ENCODE measurements at places on chromosomes 7 and 10.

DNA sequence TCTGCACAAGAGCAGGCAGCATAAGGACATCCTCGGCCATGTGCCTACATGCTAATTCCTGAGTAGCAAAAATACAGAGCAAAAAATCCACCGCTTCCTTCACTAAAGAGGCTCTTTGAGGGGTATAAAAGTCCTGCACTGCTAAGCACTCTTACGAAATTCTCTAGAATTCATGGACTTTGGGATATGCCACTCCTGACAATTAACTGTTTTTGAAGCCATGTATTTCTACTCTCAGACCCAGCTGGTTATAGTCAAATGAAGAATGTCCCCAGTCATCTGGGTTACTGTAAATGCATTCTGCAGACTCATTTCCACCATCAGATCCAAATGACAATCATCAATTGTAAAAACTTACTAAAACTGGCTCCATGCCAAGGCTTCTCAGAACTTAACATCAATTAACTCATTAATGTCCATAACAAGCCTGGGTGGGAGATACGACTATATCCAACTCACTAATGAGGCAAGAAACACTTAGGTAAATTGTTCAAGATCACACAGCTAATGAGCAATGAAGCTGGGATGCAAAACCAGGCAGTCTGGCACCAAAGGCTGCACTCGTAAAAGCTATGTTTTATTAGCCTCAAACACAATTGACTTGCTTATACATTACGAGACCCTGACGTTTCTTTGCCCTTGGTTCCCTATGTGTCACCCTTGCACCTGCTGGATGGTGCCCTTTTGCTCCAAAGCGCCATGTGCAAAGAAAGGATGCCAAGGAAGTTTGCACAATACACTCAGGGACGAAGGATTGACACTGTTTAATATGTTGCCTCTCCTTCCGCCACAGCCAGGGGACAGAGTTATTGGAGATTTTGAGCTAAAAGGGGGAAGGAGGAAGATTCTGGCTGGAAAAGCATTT, 250.4 kb downstream of the ELMO1 start:
- no peak for DNase-seq

DNA sequence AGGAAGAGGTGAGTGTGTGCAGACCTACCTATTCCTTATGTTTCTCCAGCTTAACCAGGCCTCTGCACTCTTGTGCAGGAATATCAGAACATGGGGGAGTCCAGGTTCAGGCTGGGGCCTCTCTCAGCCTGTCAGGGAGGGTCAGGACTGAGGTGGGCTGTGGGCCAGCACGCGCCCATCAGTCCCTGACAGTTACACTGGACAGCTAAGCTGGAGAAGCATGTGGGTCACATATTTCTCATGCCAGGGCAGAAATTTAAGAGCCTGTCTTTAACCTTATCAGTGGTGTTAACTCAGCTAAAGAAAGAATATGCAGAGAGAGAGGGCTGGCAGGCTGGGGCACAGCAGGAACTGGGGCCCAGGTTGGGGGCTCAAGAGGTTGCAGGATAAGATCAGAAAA, 8.7 kb upstream of the POLD2 start:
- DNase-seq, result no peak

GRCh38 chr7:14507617-14508016, 394.9 kb downstream of the DGKB start:
- no peak for DNase-seq

DNA sequence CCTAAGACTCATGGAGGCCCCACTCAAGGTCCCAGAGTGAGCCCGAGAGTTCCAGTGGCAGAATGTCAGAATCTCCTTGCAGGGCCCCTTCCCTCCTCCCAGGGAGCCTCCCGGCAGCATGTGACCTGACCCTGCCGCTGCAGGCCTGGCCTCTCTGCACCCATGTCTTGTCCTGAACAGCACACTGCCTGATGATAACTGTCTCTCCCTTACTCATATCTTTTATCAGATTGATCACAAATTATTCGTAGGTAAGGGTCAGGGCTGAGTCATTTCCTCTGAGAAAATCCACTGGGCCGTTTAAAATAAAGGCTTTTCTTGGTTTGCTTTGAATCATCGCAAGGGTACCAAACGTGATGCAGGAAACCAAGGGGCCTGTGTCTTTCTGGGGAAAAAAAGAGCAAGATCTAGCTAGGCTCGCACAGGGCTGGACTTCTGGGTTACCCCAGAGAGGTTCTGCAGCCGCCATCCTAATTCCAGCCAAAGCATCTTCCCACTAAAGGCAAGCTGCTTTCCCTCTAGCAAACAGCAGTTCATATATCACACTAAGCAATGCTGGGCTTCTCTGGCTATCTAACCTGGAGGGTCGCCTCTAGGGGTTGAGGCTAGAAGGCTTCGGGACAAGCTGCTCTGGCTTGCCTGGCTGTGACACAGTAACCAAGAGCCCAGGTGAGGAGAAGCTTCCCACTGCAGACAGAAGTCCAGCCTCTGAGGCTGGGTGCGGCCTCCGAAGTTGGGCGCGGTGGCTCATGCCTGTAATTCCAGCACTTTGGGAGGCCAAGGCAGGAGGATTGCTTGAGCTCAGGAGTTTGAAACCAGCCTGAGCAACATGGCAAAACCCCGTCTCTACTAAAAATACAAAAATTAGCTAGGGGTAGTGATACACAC, 104.9 kb downstream of the SPDYE5 start:
- no peak for DNase-seq

DNA sequence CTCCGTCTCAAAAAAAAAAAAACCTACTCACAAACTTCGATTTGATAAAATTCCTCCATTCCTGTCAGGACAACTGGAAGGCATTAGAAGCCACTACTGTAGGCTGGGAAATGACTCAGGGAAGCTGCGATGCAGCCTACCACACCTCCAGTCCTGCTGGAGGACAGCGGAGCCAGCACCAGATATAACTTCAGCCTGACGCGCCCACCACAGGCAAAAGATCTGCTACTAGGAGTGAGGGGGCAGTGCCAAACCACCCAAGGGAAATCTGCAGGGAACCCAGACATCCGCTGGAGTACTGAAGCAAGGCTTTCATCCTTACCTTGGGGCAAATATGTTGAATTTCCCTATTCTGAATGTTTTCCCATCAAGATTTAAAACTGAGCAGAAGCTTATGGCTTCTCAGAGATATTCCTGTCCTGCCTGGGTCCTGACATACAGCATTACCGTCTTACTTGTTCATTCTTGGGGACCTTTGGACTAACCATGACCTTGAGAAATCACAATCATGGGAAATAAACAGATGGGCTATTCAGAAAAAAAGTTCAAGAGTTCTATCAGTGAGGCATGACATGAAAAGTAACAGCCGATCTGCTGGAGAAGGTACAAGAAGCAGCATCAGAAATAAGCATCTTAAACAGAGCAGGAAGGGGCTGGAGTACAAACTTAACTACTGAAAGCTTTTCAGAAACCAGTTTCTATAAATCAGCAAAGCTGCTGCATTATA, 20.4 kb downstream of the BCCIP start:
- DNase-seq, result no peak

DNA sequence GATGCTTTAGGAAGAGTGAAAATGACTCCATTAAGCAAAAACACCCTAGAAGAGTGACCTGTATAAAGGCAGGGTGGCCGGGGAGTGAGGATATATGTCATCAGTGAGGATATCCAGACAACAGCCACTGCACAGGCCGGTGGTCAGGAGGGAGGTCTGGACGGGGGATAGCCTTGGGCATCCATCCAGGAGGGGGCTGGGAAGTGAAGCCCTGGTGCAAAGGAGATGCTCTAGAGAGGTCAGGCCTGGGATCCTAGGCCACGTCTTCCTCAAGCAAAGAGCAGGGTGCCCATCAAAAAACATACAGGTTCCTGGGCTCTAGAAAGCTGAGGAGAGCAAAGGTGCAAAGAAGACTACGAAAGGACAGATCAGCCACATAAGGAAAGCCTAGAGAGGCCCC, 25.6 kb downstream of the FAM171A1 start:
- DNase-seq, result no peak

- DNase-seq, result no peak
These were observed 222.6 kb upstream of the PPP1R3A start for GRCh38 chr7:114141415-114141814.

- no peak for DNase-seq
These were observed 417.0 kb downstream of the CALN1 start for GRCh38 chr7:71995111-71995510.

GRCh38 chr7:100728196-100728595, 5.2 kb upstream of the ZAN start:
- no peak for DNase-seq

GRCh38 chr10:71314694-71315225, 4.3 kb upstream of the SLC29A3 start:
- no peak for DNase-seq

- DNase-seq, result no peak
These were observed 1.2 kb downstream of the RBM33 start for GRCh38 chr7:155645662-155646061.

DNA sequence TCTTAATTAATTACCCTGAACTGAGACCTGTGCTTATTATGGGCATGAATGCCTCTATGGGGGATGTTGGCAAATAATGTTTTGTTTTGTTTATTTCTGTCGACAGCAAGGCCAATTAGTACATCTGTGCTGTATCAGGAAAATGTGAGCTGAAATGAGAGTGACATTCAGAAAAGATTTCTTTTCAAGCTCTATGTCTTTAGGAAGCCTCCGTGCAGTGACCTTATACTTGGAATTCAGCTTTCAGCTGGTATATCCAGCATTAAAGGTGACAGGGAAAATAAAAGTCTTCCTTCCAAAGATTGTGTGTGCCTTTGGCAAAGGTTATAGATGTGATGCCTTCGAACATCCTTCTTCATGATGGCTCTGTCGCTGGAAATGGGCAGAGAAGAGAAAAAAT, 1061.1 kb downstream of the SORCS3 start:
- DNase-seq, result no peak

GRCh38 chr7:138587485-138587884, 113.7 kb downstream of the SVOPL start:
- DNase-seq, result no peak

DNA sequence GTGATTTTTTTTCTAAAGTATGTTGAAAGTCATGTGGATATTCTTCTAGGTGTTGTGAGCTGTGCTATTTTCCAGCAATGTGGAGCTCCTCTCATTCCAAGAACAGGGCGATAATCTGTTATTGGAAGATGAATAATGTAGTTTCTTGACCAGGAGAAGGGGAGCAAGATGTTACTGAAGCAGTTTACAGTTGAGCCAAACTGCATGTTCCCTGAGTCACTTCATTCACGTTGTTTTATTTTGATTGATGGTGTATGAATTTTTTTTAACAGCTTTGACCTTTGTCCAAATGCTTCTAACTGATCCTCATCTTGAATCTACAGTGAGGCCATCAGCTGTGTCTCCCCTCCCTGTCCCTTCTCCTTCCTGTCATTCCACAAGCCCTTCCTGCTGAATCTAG, 277.1 kb upstream of the KLF6 start:
- DNase-seq, result no peak

GRCh38 chr10:44995581-44995913, 5.2 kb upstream of the ZNF22 start:
- no peak for DNase-seq

DNA sequence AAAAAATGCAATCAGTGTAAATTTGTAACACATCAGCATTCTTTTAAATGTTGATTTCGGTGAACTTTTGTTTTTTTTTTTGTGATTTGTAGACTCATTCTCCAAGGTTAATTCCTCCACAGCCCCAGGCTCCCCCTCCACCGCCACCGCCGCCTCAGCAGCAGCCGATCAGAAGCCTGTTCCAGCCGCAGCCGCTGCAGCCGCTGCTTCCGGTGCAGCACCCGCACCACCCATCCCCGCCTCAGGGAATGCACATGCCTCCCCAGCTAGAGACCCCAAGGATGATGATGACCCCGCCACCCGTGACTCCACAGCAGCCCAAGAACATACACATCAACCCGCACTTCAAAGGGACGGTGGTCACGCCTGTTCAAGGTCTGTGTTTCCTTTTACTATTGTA, 66.6 kb downstream of the RBM33 start:
- DNase-seq, result no peak

DNA sequence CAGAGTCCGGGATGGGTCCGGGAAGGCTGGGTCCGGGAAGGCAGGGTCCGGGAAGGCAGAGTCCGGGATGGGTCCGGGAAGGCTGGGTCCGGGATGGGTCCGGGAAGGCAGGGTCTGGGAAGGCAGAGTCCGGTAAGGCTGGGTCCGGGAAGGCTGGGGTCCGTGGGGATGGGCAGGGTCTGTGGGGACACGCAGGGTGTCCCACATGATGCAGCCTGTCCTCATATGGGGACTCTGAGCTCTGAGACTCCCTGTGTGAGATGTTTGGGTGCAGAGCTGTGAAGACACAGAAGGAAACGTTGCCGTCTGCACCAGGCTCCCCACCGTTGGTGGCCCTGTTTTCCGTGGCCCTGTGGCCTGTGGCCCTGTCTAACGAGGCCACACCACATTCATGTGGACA, 45.7 kb upstream of the ADGRA1 start:
- no peak for DNase-seq

GRCh38 chr10:84988011-84988410, 659.6 kb downstream of the CCSER2 start:
- DNase-seq, result no peak

GRCh38 chr7:17374654-17375053, 76.2 kb downstream of the AHR start:
- DNase-seq, result no peak

GRCh38 chr10:57699944-57700343, 567.8 kb downstream of the IPMK start:
- no peak for DNase-seq

DNA sequence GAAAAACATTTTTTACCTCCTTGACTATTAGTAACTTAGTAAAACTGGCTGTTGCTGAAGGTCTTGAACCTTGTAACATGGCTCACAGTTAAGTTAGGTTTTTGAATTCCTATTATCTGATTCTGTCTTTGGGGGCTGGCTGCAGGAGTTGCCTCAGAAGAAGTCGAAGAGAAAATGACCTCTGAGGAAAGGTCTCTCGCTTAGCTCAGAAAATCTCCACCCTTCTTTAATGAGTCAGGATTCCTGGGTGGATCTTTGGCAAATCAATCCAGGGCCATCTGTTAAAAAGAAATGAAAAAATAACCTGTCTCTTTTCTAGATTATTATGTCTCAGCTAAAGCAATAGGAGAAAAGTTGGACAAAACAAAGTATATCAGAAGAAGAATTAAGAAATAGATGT, 267.8 kb upstream of the SEMA3C start:
- no peak for DNase-seq

DNA sequence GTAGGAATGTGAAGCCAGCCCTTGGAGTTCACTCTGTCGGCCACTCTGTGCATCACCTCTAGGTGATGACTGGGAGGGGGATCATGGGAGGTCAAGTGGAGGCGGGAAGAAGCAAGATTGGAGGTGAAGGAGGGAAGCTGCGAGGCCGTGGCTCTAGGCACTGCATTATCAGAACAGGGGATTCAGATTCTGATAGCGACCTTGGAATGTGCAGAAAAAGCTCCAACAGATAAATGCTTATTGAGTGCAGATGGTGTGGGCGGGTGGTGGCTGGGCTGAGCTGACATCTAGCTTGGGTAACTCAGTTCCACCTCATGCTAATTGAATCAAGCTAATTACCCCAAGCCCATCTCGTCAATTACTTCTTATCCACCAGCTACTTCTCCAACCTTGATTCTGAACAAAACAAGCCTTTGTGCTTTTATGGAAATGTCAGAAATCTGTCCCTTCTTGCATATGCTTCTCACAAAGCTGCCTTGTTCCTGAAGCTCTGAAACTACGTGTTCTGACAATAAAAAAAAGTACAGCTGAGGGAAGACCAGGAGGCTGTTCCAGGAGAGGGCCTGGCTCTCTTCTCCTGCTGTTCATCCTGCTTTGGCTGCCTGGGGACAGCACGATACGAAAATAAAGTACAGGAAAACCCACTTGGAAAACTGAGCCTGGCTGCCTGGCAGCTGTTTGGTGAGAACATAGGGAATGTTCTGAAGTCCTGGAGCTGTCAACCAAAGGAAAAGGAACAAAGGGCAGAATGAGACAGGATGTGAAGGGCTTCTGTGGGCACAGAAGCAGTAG, 27.5 kb downstream of the STRA8 start:
- no peak for DNase-seq

- DNase-seq, result no peak
These were observed 700.4 kb upstream of the KCND2 start for GRCh38 chr7:119572541-119572940.

Measured in NCI-H2227 treated with DMSO at 0.1 percent for 48 hours (cell line).